ENCODE measurements at places on chromosomes 5 and 9.

DNA sequence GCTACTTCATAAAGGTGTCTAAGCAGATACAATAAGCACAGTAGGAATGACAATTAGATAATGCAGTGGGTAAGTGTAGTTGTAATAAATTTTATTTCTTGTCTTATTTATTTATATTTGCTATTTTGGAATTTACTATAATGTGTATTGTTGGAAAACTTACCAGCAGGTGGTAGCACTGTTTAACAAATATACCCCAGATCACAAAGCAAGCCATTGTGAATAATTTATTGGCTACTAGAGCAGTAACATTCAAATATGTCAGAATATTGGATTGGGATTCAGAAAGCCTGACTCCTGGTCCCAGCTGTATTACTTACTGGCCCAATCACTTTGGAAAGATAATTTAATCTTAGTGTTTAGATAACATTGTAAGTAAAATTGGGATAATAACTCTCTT is 78.0 kb downstream of the ISOC1 start:
- DNase-seq: peak; percentile 36

DNA sequence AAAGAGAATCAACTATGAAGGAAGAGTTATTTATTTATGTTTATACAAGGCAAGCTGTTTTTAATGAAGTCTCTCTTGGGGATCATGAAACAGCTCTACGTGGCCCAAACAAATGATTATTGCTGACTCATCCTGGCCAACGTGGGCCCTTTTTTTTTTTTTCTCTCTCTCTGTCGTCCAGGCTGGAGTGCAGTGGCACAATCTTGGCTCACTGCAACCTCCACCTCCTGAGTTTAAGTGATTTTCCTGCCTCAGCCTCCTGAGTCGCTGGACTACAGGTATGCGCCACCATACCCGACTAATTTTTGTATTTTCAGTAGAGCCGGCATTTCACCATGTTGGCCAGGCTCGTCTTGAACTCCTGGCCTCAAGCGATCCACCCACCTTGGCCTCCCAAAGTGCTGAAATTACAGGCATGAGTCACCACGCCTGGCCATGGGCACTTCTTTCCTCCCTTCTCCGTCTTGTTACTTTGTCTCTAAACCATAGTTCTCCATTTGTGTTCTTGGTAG is 98.3 kb downstream of the BASP1 start:
- peak; percentile 19 for DNase-seq

DNA sequence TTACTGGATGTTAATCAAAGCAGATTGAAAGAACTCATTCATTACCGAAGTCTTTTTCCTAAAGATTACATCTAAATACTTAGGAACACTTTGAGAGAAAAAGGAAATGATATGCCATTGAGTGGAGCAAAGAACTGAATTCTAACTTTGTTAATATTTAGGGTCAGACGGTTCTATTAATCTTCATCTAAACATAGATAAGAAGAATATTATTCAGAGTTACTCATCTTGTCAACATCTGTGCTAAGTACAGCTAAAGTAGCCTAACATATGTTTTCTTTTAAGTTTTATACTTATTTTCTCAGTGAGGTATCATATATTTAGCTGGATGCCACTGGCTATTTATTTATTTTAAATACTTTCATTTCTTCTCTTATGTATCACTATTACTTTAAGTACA is 1763.7 kb downstream of the EFNA5 start:
- DNase-seq: no peak

GRCh38 chr5:50501491-50502228 is 60.6 kb upstream of the EMB start:
- DNase-seq: no peak

DNA sequence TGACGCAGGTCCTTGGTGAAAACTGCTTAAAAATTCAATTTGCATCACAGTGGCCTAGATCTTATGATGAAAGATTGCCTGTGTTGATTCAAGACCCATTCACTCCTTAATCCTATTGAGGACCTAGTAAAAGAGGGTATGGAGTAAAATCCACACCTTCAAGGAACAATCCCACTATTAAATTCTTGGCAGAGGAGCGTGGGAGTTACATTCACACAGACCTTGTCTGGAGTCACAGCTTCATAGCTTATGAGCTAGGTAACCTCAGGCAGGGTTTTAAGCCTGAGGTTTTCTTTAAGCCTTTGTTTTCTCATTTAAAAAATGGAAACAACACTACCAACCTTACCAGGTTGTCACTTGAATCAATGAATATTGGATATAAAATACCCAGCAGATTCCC is 566.5 kb upstream of the ZNF462 start:
- DNase-seq: no peak

DNA sequence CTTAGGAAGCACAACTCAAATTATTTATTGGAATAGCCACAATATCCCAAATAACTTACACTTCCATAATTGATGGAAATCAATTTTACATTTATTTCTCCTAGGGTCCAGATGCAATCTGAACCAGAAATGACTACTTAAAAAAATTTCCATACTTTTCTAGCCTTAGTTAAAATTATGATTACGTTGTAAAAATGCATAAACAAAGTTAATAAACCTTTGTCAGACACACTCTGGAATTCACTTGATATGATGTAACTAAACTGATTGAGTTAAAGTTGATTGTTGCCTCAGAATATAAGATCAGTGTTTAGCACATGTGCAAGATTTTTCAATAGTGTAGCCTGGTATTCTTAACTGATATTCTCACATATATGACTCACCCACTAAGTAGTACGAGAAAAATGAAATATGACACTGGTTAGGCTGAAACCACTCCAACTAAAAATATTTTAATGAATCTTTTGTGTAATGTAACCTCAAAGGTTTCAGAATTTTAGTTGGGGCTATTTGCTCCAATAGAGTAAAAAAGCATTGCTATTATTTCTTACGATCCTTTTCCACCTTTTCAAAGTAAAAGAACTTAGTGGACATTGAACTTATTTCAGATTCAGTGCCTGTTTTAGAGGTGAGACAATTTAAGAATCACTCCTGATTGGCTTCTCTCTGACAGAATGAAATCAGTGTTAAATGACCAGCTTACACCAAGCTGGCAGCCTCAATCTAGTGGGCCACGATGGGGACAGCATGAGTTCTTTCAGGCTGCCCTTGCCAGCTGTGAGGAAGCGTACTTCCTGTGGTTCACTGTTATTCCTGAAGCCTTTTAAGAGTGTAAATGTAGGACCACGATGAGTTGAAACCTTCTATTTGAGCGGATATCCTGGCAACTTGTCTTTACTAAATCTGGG is 277.2 kb upstream of the CDH9 start:
- DNase-seq: no peak

DNA sequence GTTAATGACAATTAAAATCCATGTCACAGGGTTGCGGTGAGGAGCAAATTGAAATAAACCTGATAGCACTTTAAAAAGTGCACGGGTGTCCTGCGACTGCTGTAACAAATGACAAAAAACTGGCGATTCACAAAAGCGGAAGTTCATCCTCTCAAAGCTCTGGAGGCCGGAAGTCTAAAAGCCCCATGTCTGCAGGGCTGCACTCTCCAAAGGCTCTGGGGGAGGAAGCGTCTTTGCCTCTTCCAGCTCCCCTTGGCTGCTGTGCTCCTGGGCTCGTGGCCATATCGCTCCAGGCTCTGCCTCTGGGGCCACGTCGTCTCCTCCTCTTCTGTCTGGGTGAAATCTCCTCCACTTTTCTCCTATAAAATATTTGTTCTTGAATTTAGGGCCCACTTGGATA is 273.9 kb upstream of the IRX2 start:
- DNase-seq: no peak

DNA sequence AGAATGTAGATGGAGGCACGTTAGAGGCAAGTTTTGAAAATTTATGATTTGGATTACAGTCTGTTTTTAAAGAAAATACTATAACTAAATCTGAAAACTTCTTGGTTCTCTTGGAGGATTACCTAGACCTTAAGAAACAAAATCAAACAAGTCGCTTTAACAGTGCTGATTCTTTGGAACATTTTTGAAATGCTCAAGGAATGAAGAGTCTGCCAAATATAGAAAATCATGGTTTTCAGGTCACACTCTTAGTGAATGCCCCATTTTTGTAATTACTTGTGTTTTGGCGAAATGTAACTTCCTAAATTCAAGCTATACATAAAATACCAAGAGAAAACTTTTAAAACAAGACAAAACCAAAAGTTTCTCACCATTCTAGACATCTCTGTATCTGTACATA is 93.2 kb downstream of the EQTN start:
- DNase-seq: no peak

- peak; percentile 43 for DNase-seq
Observed at GRCh38 chr5:15013654-15014463, 142.3 kb upstream of the ANKH start.

DNA sequence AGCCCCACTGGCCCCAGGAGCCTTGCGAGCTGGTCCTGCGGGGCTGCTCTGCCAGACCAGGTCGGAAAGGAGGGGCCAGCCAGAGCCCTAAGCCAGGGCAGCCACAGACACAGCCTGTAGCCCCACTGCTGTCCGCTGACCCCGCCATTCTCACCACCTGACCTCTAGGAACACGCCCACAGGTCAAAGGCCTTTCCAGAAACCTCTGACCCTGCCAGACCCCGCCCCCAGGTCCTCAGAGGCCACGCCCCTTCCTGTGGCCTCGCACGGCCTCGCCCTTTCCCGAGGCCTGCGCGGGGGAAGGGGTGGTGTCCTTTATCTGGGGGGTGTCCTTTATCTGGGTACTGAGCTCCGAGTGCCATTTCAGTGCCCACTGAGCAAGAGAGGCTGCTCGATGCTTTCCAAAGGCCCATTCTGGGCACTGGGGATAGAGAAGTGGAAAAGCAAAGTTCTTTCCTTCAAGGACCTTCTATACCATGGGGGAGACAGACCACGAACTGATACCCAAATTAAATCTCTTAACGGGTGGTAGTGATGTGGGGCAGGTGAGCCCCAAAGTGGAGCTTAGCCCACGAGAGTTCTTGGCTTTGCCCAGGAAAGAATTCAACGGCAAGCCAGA is 46.5 kb downstream of the P4HA2 start:
- DNase-seq: no peak

DNA sequence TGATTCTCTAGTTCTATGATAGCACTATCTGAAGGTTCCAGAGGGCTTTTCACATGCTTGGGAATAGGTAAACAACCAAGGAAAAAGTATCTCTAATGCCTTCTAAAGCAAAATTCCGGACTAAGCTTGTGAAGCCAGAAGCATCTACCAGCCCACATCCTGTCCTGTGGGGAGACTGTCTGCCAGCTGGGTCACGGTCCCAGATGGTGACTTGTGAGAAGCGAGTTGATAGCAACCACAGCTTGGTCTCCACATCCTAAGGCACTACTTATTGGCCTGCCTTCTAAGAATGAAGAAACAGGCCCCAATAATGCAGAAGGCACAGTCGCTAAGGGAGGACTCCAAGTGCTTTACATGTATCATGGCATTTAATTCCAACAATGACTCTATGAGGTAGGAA is 184.1 kb upstream of the ADRA1B start:
- DNase-seq: no peak

DNA sequence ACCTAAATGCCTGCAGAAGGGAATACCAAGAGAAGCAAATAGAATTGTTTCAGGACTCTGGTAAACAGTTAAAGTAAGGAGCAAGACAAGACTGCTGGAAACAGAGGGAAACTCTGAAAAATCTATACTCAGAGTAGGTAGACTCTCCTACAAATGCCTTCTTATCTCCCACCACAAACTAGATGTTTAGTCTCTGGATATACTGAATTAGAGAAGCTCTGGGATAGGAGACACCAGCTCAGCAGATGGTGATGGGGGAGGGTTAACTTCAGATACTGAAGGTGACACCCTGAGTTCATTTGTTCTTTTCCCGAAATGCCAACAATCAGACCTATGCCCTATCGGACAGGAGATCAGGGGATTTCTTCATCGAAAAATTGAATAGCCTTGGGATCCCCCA is 54.1 kb upstream of the CHD1 start:
- DNase-seq: no peak

DNA sequence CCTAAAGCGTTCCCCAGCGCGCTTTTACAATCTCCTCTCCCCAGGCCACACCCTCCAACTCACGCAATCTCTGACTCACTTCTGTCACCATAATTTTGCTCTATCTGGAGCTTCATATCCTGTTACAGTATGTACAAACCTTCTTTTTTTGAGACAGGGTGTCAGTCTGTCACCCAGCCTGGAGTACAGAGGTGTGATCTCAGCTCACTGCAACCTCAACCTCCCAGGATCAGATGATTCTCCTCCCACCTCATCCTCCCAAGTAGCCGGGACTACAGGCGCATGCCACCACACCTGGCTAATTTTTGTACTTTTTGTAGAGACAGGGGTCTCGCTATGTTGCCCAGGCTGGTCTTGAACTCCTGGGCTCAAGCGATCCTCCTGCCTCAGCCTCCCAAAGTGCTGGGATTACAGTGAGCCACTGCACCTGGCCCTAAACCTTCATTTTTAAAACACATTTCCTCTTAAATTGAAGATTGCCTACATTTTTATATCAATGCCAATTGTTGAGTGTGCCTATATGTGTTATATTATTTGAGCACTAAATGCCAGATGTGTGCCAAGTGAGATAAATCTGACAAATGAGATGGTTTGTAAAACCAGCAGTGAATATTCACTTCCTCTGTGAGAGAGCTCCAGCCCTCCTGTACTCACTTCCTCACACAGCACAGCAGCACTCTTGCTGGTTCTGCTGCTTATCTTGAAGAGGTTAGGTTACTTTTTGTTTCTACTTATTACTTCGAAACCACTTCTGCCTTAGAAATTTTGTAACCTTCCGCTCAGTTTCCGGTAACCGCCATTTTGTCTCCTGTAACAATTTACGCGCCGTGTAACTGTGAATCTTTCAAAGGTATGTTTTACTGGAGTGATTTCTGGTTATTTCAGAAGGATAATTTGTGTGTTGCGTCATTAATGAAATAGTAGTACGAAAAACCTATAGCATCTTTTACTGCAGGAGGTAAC is 57.9 kb downstream of the DOCK8 start:
- no peak for DNase-seq

DNA sequence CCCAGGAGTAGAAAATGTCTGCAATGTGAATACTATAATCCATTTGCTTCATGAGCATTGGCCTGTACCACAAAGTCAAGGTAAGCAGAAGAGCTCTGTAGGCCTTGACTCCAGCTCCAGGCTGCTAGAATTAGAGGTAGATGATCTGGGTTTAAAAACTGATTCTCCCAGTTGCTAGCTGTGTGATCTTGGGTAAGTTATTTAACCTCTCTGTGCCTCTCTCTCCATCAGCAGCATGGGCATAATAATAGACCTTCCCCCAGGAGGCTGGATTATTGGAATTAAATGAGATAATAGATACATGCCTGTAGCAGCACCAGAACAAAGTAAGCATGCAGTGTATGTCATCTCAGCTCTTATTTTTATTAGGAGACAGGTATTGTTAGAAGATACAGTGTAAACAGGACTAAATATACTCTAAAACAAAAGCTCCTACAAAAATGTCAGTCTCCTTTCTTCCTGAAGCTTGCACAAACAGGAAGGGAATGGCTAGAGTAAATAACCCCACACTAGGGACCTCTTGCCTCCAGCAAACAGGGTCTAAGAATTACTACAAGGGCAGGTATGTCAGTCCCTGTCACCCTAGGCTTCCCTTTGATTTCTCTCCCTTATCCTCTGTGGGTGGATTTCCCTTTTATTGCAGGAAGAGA is 57.5 kb downstream of the PSAT1 start:
- no peak for DNase-seq

- DNase-seq: no peak
Observed at GRCh38 chr5:129906177-129906887, 2.1 kb downstream of the CHSY3 start.

Data from NCI-H526 treated with DMSO at 0.1 percent for 48 hours (cell line).